Prostate gland (tissue), 2 donors: ENCODE measurements at places on chromosomes 5 and 9.

DNA sequence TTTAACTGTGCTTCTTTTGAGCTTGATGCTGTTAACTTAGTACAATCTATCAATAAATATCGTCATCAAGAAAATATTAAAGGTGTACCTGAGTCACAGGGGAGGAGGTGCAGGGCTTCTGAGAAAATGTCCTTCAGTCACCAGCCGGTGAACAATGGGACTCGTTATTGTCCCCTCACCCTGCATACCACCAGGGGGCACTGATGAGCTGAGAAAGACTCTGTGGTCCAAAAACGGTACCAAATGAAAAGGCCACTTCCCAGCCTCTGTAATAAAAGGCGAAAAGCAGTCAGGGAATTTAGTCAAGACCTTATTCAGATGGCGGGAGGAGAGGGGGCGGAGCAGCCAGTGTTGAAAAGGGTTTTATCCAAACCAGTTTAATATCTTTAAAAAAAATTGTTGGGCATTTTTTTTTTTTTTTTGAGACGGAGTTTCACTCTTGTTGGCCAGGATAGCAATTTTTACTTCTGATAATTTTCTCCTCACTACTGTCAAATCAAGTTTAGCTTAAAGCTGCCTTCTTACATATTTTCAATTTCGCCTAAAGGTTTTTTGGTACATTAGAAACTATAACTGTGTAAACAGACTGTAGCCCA, 271.9 kb upstream of the ADAMTS16 start:
- DNase-seq, result no peak

GRCh38 chr5:50727149-50727496, 60.7 kb downstream of the PARP8 start:
- peak; percentile 48 for DNase-seq

GRCh38 chr9:113585085-113585442, 121.5 kb downstream of the RGS3 start:
- no peak for DNase-seq

- no peak for DNase-seq
Measured at GRCh38 chr5:149400304-149400703, 21.2 kb upstream of the IL17B start.

DNA sequence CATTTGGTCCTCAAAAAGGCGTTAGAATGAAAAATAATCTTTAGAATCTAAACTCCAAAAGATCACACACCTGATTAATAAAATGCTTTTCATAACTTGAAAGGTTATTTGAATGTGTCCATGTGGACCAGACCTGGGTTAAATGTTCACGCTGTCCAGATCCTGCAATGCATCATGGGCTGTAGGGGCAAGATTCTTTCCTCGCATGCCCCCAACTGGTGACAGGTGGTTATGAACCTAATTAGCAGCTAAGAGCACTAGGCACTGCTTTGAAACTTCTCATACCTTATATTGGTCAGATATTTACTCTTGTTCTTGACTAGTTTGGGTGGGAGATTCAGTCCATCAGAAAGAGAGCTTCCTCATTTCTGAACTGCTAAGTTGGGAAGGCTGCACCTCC, 19.3 kb upstream of the PIP5K1B start:
- DNase-seq, result no peak

- DNase-seq, result no peak
Measured at GRCh38 chr5:135662683-135663082, 83.9 kb upstream of the CXCL14 start.

DNA sequence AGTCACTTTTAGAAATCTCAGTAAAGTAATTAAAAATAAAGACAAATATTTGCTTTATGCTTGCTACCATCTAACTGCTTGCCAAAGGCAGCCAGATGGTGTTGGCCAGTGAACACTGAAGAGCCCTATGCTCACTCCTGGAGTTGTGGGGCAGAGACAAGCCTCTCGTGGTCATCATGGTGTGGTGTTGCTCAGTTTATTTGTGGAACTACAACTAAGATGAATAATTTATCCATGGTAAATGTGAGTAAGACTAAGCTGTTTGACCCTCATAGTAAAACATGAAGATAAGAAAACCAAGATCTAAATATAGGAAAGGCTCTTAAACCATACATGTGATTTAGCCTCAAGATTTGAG, 100.7 kb downstream of the PDE8B start:
- no peak for DNase-seq
